ENCODE measurements at places on chromosomes 1 and 21.

- DNase-seq: no peak
Observed at GRCh38 chr1:113701429-113701828, 57.9 kb downstream of the PHTF1 start.

- DNase-seq: no peak
Observed at GRCh38 chr21:35696644-35697043, 363.7 kb downstream of the SETD4 start.

DNA sequence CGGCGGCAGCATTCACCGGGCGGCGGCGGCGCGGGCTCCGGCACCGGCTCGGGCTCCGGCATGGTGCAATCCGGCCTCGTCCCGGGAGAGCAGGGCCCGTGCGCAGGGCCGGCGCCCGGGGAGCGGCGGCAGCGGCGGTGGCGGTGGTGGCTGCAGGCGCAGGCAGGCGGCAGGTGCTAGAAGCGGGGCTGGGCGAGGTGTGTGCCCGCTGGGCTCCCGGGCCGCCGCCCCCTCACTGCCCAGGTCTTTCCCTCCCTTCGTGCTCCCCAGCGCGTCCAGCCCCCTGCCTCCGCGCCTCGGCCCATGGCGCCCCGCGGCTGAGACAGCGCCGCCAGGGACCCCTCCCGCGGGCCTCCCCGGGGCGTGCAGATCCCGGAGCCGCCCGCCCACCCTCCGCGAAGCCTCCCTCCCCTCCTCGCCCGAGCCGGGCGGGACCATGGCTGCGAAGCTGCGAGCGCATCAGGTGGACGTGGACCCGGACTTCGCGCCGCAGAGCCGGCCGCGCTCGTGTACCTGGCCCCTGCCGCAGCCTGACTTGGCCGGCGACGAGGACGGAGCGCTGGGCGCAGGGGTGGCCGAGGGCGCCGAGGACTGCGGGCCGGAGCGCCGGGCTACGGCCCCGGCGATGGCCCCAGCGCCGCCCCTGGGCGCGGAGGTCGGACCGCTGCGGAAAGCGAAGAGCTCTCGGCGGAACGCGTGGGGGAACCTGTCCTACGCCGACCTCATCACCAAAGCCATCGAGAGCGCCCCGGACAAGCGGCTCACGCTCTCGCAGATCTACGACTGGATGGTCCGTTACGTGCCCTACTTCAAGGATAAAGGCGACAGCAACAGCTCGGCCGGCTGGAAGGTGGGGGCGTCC is 492 bp downstream of the FOXO6 start:
- DNase-seq: peak; percentile 70

DNA sequence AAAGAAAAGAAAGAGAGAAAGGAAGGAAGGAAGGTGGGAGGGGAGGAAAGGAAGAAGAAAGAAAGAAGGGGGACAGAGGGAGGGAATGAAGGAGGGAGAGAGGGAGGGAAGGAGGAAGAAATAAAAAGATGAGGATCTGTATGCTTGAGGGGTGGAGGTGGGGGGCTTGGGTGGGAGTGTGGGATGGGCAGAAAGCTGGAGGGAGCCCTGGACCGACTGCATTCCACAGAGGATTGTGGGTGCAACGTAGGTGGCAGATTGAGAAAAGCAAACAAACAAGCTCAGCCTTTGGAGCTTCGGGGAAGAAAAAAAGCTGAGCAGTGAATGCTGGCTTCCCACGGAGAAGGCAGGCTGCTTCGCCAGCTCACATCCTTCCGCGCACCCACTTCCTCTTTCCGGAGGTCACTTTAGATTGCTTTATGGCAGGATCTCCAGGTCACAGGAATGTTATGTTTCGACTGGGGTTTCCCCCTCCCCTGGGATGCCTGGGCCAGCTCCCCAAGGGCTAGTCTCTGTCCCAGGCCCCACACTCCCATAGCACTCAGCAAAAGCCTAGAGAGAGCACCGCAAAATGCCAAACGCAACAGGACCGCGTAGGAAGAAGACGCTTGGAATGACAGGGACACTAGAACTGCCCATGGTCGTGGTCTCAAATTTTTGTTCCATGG is 20.7 kb upstream of the LGALS8 start:
- DNase-seq: peak; percentile 62

Data from NCI-H2081 (cell line).